ENCODE measurements at places on chromosomes 1 and 21.

DNA sequence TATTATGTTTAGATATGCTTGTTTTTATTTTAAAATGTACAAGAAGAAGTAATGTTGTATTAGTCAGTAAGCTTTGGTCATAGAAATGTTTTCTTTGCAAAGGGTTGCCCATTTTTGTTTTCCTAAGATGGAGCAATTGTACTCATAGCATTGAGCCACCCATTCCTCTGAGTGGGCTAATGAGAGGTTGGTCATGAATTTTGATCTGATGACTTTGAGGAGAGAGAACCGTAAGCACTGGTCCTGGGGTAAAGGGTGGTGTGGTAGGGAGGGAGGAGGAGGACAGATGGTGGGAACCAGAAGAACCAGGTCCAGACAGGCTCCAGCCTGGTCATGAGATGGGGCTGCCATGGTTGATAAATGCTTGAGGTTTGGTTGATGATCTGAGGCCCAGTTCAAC, 15.9 kb upstream of the SLC6A9 start:
- no peak for DNase-seq

- DNase-seq, result no peak
These were observed 24.7 kb downstream of the KNCN start for GRCh38 chr1:46526691-46527291.

DNA sequence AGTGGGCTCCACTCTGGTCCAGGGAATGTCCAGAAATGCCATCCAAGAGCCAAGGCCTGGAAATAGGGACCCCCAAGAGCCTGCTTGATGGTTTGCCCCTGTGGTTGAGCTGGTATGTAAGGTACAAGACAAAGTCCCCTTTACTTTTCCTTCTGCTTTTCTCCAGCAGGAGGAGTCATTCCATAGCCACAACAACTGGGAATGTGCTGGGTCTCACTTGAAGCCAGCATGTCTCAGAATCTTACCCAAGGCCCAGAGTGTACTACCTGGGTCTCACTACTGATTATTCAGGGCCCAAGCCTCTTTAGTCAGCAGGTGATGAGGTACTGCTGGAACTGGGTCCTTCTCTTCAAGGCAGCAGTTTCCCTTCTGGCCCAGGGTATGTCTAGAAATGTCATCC, 62.1 kb upstream of the CD55 start:
- no peak for DNase-seq

DNA sequence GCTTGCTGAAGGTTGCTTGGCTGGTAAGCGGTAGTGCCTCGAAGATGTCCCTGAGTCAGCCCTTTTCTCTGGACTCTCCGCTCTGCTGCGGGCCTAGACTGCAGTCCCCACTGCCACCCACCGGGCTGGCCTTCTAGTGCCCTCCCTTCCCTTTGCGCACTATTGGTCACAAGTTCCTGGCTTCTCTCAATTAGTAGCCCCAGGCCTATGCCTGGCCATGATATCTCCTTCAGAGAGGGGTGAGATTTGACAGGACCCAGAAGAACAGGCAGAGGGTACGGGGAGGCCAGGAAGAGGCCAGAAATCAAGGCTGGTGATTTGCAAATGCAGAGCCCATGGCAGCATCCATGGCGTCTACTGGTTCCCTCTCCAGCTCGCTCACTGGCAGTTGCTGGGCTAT, 207.7 kb downstream of the HIVEP3 start:
- DNase-seq, result no peak

- DNase-seq, result no peak
These were observed at the start of gene BARHL2 for GRCh38 chr1:90716552-90717355. BARHL2 (minus strand) TSS chr1:90717302; CDS start chr1:90717195, 107 bp downstream.

DNA sequence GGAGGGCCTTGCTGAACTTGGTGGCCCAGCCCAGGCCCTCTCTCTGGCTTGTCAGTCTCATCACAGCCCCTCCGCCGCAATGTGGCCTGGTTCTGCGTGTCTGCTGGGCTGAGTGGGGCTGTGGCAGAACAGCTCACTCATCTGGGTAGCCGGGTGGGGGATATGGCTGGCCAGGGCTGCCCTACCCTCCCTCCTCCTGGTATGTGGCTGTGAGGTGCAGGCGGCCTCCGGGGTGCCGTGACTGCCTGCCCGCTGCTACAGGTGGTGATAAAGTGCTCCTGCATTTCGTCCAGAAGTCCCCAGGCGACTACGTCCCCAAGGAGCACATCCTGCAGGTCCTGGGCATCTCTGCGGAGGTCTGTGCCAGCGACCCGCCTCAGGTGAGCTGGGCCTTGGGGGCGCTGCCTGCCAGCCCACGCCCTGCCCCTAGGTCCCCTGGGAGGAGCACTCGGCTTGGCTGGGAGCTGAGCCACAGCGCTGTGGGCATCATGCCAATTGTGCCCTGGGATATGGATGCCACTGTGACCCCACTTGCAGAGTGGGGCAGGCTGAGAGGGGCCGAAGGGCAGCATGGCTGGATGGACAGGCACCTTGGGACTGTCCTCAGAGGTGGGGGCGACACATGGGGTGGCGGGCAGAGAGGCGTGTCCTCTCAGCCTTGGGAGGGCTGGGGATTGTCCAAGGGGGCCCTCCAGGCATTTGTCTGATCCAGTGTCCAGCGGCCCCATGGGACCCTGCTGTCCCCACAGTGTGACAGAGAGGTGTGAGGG, 2.3 kb downstream of the PRXL2B start:
- DNase-seq, result no peak

DNA sequence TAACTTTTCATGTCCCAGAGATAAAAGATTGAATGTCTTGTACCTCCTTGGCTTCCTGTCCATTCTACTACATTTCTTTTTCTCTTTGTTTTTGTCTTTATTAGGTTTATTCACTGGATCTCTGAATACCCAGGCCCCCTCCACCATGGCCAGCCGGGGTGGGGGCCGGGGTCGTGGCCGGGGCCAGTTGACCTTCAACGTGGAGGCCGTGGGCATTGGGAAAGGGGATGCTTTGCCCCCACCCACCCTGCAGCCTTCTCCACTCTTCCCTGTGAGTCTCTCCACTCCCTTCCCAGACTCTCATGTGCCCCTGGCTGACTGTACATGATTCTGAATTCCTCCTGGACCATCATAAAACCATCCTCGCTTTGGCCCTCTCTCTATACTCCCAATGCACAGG, 10.2 kb downstream of the POLR3GL start:
- DNase-seq, result no peak

- no peak for DNase-seq
These were observed 272.6 kb upstream of the FMN2 start for GRCh38 chr1:239819096-239819495.

- no peak for DNase-seq
These were observed 146.3 kb upstream of the DNAH14 start for GRCh38 chr1:224783006-224783651.

DNA sequence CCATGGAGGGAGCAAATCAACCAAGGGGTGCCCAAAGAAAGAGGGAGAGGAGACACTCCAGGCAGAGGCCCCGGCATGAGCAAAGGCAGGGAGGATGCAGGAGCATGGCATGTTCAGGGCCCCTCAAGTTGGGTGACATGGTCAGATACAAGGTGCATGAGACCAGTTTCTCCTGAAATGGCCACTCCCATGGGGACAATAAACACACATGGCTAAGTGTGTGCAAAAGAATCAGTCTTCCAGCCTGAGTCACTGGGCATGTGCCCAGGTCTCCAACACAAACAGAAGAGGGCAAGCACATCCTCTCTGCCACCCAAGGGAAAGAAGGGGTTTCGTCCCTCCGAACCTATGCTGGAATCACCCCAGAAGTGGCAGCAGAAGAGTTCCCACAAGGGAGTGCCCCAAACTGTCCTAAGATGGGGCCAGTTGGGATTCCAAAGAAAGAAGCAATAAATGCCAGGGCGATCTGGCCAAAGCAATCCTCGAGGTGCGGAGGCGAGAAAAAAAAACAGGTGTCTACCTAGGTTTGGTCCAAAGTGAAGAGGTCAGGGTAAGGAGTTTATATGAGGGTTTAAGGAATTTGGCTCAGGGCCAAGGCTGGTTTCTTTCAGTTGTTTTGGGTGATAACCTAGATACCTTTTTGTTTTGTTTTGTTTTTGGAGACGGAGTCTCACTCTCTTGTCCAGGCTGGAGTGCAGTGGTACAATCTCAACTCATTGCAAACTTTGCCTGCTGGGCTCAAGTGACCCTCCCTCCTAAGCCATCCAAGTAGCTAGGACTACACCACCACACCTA, 13.2 kb downstream of the CASP9 start:
- DNase-seq, result no peak

- no peak for DNase-seq
These were observed 308.5 kb downstream of the MRPL39 start for GRCh38 chr21:25298512-25299491.

DNA sequence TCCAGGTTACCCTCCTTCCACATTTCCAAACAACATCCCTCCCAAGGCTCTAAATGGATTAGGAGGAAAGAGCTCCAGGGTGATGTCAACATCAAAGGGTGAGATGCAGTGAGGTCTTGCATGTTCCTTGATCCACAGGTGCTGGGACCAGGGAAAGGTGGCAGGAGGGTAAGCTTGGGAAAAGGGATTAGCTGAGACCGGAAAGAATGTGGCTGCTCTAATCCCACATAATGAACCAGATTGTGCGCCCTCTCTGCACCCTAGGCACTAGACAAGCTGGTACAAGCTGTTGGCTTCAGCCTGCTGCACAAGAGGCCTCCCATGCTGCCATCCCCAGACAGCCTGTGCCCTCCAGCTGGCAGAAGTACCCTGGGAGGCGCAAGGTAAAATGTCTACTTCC, 34.9 kb downstream of the PLXNA2 start:
- DNase-seq, result no peak

DNA sequence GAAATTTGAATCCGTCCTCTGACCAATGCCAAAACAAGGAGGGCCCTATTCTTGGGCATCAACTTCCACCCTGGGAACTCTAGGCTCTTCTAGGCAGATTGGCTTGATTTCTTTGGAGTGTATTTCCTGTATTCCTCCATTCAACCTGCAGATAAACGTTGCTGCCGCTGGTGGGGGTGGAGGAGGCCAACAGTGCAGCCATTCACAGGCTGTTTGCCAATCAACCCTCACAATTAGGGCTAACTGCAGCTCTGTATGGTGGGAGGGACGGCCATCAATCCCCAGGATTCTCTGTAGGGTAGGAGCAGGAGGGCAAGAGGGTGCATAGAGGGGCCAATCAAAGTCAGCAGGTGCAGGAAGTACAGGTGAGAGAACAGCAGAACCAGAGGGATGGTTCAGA, 273.1 kb upstream of the PROX1 start:
- no peak for DNase-seq

DNA sequence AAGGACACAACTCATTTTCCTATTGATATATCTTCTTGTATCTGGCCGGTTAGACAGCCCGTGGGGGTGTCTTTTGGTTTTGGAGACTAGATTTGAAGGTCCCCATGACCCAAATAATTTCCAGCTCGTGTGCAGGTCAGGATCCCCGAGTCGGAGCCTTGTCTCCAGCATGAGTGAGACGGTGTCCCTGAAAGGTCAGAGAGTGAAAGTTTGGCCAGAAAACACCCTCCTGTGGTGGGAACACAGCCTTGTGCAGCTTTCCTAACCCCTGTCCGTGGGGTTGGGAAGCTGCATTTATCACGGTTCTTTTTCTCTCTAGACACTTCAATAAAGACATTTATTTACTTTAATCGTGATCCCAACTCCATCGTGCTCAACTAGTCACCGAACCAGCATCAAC, 17.6 kb downstream of the COQ8A start:
- no peak for DNase-seq

DNA sequence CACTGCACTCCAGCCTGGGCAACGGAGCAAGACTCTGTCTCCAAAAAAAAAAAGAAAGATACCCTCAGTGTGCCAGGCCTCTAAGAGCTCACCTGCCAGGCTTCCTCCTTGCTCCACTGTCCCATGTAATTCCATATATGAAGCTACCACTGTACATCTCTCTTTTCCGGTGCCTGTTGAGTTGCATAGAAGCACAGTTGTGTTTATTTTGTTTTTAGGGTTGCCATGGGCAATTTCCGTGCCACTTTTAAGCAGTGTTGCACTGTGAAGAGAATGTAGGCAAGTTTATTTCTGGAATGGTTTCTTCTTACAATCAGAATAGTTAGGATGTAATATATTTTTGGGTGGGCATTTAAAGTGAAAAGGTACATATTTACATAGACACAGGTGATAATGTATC, 23.3 kb downstream of the MR1 start:
- no peak for DNase-seq

All from stimulated activated CD4-positive, alpha-beta T cell treated with anti-CD3 and anti-CD28 coated beads, Interleukin-4, amount 100 ng/mL, for 48 hours (primary cell).